Stimulated activated CD8-positive, alpha-beta memory T cell treated with anti-CD3 and anti-CD28 coated beads, Interleukin-4, amount 100 ng/mL, for 1 hour (primary cell): ENCODE measurements at places on chromosomes 6 and 20.

DNA sequence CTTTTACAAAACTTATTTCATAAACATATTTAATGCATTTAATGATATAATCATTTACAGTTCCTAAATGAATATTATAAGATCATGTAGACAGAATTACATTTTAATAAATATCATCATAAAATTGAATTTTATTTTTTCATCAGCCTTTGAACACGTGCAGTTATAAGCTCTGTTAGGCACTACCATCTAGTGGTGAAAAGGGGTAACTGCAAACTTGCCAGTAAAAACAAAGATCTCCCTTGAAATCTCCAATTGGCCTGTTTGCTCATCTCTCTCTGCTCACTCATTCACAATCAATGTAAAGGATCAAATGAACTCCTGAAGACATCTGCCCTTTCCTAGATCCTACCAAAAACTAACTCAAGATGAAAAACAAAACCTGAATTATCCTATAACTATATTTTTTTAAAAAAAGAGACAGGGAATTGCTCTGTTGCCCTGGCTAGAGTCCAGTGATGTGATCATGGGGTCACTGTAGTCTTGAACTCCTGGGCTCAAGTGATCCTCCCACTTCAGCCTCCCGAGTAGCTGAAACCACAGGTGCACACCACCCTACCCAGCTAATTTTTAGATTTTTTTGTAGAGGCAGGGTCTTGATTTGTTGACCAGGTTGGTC, 31.7 kb downstream of the SAMHD1 start:
- no peak for DNase-seq

DNA sequence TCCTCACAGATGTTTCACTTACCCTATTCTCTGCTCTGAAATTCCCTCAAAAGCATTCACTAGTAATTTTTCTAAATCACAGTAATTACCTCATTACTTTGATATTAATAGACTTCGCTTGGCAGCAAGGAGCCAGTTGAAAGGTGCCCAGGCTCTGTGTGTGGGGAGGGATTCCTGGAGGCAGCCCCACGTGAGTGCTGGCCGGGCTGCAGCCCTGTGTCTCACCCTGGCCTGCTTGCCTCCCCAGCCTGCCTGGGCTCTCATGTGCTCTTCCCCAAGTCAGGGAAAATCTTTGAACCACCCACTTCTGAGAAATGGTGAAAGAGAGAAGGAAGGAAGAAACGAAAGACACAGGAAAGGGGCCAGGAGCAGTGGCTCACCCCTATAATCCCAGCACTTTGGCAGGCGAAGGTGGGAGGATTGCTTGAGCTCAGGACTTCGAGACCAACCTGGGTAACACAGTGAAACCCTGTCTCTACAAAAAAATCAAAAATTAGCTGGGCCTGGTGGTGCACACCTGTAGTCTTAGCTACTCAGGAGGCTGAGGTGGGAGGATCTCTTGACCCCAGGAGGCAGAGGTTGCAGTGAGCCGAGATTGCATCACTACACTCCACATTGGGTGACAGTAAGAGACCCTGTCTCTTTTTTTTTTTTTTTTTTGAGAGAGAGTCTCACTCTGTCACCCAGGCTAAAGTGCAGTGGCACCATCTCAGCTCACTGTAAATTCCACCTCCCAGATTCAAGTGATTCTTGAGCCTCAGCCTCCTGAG, 20.0 kb upstream of the SNTA1 start:
- DNase-seq, result no peak

- DNase-seq, result no peak
Measured at GRCh38 chr20:25858495-25859425, 162.1 kb upstream of the ZNF337 start.

- DNase-seq, result no peak
Measured at GRCh38 chr6:54448617-54449016, 140.4 kb downstream of the TINAG start.

- no peak for DNase-seq
Measured at GRCh38 chr6:45648262-45648620, 270.5 kb upstream of the SUPT3H start.

- DNase-seq, result no peak
Measured at GRCh38 chr6:111603685-111604084, 2.0 kb downstream of the TRAF3IP2 start.

DNA sequence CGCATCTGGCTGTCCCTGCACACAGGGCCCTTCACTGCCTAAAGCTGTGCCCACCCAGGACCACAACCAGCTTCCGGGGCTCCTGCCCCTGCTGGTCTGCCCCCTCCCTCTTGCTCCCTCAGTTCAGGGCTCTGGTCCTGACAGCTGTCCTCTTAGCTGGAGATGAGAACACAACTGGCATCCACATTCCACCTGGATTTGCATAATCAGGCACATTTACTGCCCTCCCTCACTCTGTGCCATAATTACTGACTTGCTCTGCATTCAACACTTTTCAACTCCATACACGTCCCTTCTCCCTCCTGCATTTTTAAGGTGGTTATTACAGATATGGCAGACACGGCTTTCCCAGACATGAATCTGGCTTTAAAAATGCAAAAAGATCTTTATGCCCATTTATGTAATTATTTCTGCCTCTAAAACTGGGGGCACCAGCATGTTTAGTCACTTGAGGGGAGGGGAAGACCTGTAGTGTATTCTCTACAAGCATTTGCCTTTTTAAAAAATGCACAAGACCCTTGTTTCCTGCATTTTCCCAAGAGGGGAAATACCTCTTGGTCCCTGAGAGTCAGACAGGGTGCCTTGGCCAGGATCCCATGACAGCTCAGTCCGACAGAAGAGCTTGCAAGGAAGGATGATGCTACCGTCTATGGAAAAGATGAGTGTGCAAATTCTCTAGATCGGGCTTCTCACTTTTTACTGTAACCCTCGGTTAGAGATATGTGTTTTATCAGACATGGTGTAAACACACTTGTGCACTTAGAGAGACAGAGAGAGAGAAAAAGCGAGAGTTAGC, 401.8 kb downstream of the PREX1 start:
- DNase-seq, result no peak

- no peak for DNase-seq
Measured at GRCh38 chr6:168666170-168666569, 225.2 kb downstream of the SMOC2 start.

- no peak for DNase-seq
Measured at GRCh38 chr20:36666181-36666740, 20.3 kb upstream of the SLA2 start.

- DNase-seq, result no peak
Measured at GRCh38 chr20:54984104-54984448, 508.7 kb downstream of the DOK5 start.

GRCh38 chr20:46434597-46434996, 28.2 kb upstream of the ELMO2 start:
- DNase-seq, result no peak

DNA sequence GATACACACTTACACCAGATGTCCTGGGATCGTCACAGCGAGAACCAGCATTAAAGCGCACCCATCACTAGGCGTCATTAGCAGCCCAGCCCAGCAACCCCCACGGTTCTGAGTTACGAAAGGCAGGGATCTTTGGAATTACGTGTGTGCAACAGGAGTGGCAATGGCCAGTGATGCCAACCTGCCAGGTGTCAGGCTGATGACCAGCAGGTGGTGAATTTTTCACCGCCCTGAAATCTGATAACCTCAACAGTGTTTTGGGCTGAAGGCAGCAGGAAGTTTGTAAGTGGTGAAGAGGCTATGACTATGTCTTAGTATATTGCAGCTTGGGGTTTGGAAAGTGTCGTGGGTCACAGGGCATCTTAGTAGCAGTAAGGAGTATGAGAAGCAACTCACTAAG, 166.1 kb downstream of the TMEM242 start:
- no peak for DNase-seq

DNA sequence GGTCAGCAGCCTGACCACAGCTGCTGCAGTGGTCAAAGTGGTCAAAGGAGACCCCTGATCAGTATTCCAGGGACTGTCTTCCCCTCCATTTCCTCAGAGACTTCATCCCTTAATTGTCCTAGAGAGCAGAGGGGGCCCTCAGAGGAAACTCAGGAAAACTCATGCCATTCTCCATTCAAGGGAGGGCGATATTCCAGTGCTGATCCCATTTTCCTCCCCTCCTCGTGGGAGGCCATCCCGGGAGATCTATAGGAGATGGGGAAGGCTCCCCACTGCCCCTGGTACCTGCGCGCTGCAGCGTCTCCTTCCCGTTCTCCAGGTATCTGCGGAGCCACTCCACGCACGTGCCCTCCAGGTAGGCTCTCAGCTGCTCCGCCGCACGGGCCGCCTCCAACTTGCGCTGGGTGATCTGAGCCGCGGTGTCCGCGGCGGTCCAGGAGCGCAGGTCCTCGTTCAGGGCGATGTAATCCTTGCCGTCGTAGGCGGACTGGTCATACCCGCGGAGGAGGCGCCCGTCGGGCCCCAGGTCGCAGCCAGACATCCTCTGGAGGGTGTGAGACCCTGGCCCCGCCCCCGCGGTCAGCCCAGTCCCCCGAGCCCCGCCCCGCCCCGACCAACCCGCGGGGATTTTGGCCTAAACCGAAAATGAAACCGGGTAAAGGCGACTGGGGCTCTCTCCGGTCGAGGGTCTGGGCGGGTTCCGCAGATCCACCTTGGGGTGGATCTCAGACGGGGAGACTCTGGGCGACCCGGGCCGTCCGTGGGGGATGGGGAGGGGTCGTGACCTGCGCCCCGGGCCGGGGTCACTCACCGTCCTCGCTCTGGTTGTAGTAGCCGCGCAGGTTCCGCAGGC, 878 bp downstream of the HLA-C start:
- no peak for DNase-seq

DNA sequence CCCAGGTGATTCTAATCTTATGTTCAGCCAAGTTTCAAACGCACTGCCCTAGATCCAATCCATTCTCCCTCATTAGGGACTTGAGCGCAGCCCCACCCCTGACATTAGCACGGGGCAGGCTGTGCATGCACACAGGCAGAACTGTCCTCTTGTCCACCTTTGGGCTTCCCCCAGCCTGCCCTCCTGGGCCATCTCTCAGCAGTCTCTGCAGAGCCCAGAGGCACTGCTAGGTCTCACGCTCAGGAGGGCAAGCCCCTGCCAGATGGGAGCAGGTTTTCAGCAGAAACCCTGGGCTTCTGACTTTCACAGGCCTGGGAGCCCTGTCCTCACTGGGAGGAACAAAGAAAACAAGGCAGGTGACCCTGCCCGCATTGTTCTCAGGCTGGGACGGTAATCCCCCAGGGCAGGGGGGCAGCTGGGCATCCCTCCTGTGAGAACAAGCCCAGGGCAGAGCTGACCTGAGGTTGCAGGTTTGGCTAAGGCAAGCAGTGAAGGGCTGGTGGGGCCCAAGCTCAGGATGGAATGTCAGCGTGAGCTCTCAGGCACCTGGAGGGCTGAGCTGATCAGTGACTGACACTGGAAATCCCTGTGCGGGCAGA, 24.5 kb downstream of the KCNK5 start:
- DNase-seq, result no peak

DNA sequence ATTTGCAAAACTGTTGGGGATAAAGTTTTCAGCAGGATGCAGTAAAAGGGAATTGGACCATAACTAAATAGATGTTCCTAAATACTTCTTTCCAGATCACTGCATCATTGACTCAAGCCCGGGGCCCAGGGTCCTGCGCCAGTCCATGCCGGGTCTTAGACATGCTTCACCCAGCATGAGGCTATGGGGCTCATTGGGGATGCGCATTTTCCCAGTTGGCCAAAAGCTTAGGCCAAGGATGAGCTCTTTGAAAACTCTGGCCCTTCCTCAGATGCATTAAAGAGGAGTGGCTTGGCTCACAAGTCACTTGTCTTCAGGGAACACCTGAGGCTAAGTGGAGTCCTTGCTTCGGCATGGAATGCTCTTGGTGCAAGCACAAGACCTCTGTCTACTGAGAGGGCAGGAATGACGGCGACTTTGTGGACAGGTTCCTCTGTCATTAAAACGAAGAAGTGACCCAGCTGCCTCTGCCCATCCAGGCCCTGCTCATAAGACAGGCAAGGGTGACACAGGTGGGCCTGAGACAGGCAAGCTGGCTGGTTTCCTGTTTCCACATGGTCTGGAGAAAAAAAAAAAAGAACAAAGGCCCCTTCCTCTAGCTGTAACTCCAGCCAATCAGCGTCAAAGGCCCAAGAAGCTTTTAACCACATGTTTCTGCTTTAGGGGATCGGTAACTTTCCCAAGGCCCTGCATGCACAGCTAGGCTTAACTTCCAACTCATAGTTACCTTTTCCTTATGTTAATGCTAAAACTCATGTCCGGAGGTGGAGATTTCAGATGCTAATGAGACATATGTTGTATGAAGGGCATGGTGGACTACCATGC, 81.4 kb upstream of the CDH4 start:
- DNase-seq, result no peak

DNA sequence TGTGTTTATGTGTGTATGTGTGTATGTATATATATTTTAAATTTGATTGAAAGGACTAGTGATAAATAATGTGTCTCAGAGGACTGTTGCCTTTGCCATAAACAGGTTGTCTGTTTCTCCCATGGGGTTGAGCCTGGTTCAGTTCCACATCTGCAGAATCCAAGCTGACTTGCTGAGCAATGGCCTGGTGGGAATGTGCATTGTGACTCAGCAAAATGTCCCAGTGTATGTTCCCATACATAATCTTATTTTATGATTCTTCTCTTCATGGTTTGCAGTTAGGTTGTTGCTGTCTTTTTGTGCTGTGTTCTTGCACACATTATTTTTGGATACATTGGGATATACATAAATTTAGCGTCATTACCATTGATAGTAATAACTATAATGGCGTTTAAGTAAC, 115.6 kb upstream of the SLC24A3 start:
- no peak for DNase-seq

- no peak for DNase-seq
Measured at GRCh38 chr6:31727034-31727716, 1.9 kb downstream of the DDAH2 start.

DNA sequence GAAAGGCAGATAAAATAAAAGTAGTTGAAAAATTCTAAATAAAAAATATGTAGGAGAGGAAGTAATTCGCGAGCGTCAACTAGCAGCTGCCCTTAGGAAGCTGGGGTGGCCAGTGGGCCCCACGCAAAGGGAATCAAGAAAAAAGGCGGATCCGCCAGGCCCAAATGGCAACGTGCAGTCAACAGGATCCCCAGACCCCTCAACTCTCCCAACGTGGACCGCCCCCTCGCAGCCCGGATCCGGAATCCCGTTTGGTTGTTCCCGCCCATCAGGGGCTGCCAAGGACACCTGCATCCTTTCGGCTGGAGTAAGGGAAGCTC, 296 bp downstream of the DZANK1 start:
- no peak for DNase-seq

GRCh38 chr6:33824461-33825154, 20.8 kb upstream of the MLN start:
- no peak for DNase-seq

DNA sequence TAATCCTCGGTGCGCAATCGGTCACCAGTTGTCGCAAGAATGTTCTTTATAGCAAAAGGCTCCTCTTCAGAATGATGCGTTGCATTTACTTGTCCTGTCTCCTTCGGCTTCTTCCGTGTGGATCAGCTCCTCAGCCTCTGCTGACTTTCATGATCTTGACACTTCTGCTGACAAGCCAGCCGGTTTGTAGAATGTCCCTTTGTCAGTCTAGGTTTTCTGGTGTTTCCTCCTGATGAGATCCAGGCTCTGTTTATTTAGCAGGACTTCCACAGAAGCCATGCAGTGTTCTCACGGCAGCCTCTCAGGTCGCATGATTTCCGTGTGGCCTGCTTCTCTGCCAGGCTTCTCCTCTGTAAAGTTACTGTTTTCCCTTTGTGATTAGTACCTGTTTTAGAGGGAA, 66.9 kb downstream of the STX11 start:
- no peak for DNase-seq
